SK-N-MC (cell line): ENCODE measurements at places on chromosomes 5 and 9.

- DNase-seq, result no peak
Measured at GRCh38 chr9:136437839-136438547, 1.7 kb downstream of the INPP5E start.

GRCh38 chr5:140560227-140560626, 3.0 kb upstream of the SRA1 start:
- no peak for DNase-seq

GRCh38 chr9:128072144-128073021, 4.4 kb downstream of the SLC25A25 start:
- peak; percentile 79 for DNase-seq

GRCh38 chr5:40429258-40430100, 250.2 kb upstream of the PTGER4 start:
- DNase-seq, result no peak

GRCh38 chr9:115204904-115205453, 87.0 kb upstream of the TNC start:
- DNase-seq, result no peak

- DNase-seq, result no peak
Measured at GRCh38 chr9:129623331-129623730, 2.4 kb upstream of the C9orf50 start.

DNA sequence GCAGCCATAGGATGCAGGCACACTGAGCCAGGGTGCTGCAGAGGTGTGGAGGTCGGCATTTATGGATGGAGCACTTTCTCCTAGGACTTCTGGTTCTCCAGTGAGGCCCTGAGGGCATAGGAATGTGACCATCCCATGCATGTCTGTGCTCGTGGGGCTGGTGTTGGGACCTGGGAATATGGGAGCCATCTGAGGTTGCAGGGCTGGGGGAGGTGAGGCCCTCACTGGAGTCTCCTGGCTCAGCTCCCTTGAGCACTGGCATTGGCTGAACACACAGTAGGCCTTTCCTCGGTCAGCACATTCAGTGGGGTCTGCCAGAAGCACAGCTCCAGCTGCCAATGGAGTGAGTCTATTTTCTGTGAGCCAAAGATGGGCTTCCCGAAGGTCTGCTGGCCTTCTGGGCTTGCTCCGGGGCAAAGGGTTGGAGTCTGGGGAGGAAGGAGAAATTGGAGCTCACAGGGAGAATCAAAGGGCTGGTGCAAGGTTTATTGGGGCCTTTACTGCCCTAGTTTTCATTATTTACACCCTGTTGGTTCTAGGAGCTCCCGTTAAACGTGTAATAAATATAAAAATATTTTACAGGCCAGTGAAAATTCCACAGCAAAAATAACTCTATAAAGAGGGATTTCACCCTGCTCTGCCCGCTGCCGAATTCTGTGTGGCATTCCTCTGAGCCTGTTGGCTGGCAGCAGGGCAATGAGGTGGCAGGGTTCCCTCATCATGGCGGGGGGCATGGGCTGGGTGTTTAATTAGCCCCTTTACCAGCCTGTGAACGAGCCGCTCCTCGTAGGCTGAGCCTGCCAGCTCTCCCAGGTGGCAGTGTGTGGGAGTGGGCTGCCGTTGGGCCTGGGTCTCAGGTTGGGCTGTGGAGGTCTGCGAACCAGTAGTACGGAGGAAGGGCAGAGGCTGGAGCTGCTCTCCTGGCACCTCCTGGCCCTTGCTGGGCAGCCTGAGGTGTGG, 31.6 kb upstream of the PITX1 start:
- DNase-seq, result no peak

DNA sequence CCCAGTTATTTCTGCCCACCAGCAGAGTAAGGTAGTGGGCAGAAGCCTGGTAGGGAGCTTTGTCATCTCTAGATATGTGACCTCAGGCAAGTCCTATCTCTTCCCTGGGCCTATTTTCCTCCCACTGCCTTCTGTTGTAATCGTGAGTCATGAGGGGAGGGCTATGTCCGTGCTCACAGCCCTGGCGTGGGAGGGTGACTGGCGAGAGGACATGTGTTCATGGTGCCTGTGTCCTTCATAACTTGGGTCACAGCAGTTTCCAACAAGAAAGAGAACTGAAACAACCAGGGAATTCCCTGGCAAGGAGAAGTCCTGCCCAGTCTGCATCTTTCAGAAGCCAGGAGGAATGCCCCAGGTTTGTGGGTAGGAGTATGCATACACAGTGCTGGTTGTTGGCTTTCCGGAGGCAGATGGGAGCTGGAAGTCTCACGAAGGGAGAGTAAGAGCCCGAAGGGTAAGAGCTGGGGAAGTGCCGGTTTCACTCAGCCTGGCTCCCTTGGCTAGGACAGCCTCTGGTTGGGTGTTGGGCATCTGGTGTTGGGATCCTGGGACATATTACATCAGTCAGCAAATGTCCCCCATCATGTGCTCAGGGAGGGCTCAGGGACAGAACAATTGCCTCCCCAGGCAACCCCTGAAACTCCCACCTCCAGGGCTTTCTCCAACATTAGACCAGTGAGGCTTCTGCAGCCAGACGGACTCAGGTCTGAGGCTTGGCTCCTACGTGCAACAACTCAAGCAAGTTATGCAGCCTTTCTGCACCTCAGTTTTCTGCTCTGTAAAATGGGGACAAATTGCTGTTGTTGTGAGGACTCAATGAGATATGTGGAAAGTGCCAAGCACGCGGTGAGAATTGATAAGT, 4.3 kb upstream of the TIFAB start:
- DNase-seq, result no peak

DNA sequence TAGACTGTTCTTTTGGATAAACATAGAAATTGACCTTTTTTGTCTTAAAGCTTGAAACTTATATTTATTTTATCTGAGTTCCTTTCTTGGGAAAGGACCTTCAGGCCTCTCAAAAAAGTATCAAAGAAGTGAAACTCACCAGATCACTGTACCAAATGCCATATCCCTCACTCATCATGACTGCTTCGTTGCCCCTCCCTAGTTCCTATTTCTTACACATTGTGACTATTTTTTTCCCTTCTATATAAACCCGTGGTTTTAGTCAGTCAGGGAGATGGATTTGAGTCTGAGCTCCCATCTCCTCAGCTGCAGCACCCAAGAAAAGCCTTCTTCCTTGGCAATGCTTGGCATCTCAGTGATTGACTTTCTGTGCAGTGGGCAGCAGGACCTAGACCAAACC, 129.4 kb downstream of the LPAR1 start:
- no peak for DNase-seq

- DNase-seq, result no peak
Measured at GRCh38 chr5:158640593-158640980, 459.1 kb downstream of the EBF1 start.

DNA sequence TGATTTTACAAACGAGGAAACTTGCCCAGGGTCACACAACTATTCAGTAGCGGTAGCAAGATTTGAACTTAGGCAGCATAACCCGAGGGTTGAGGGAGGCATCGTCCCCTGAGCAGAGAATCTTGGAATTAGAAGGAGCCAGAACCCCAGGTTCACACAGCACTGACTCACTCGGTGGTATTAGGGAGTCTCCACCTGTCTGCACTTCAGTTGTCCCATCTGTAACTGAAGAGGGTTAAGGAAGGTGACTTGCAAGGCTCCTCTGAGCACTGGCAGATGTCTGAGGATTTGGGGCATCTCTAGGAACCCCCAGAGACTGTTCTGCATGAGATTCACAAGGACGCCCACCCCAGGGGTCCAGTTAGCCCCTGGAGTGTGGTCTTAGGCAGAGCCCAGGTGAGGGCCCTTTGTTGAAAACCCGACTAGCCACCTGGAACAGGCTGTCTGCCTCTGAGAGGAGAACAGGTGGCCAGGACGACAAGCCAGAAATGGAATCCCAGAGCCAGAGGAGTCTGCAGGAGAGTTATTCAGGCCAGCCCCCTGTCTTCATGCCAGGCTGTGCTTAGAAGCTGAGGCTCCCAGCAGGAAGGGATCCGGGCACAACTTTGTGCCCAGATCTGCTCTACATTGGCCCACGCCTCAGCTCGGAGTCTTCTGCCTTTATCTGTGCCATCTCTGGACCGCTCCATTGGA, 50.0 kb upstream of the ORM1 start:
- no peak for DNase-seq

GRCh38 chr5:81626524-81626923, 124.4 kb downstream of the SSBP2 start:
- no peak for DNase-seq

DNA sequence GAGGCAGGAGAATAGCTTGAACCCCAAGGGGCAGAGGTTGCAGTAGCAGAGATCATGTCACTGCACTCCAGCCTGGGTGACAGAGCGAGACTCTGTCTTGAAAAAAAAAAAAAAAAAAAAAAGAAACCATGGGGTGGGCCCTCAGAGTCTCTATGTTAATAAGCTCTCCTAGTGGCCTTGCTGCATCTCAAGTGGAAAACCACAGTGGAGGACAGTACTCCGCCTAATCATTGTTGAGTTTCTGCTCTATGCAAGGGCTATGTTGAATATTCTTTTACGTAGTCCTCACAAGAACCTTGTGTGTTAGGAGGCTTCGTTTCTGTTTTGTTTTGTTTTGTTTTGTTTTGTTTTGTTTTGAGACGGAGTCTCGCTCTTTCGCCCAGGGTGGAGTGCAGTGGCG, 48.9 kb downstream of the TJP2 start:
- DNase-seq, result no peak

- DNase-seq, result no peak
Measured at GRCh38 chr5:17276445-17276844, 59.0 kb downstream of the BASP1 start.

- no peak for DNase-seq
Measured at GRCh38 chr5:179749857-179750508, 17.4 kb downstream of the MAML1 start.

- no peak for DNase-seq
Measured at GRCh38 chr5:127802477-127802865, 99.3 kb downstream of the CCDC192 start.

GRCh38 chr5:368183-369084, 46.9 kb downstream of the AHRR start:
- no peak for DNase-seq

DNA sequence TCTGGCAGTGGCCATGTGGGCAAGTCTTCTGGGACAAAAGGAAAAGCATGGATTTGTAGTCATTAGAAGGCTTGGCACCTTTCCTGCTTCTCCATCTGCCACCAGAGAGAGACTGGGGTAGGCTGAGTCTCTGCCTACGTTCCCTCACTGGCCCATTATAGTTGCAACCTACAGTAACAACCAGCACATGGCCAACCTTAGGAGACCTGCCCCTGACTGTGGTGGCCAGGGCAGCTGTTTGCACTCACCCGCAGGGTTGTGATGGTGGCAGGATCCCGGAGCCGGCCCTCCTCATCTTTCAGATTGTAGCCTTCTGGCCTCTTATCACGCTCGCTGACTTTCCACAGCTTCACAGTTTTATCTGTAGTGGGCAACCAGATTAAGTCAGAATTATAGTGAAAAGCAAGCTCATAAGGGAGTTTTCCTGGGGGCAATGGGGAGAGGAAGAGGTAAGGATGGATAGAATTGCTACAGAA, 174.9 kb upstream of the GPR151 start:
- no peak for DNase-seq

DNA sequence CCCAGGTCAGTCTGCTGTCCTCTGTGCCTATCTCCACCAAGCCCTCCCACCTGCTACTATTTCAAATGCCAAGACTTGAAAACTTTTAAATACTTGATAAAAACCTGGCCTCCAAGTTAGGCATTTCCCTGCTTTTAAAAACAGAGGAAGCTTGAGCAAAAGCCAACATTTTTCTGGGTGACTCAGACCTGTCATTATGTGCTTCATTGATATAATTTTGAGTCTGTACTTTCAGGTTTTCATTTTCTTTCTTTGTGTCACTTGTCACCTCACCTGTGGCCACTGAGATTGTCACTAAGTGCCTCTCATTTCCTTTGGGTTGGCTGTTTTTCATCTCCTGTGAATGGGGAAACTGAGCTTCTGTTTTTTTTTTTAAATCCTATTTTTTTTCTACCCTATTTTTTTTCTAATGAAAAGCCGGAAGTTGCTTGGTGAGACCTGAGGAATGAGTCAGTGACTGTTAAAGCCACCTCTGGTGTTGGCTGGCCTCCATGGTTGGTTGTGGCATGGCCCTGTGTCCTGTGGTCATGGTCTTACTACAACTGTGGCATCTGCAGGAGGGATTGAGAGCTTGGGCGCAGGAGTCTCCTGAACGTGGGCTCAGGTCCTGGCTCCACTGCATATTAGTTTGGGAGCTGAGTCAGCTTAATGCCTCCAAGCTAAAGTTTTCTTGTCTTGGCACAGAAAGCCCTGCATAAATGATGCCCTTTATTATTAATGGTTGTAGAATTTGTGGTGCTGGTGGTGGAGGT, 56.7 kb downstream of the ARHGAP26 start:
- DNase-seq, result no peak

DNA sequence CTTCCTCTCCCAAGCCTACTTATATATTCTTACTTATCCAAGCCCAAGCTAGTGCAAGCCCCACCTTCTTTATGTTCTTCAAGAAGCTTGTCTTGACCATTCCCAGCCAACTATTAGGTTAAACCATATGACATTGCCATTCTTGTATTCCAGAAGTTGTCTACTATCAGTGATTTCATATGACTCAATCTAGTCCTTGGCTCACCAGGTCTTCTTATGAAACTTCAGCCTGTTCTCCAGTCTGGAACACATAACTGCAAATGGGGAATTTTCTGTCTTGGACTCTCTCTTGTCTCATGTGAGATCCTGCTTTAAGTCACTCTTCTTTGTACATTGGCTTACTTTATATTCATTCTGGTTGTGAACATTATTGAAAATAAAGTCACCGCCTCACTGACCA, 130.7 kb downstream of the TTLL11 start:
- no peak for DNase-seq

DNA sequence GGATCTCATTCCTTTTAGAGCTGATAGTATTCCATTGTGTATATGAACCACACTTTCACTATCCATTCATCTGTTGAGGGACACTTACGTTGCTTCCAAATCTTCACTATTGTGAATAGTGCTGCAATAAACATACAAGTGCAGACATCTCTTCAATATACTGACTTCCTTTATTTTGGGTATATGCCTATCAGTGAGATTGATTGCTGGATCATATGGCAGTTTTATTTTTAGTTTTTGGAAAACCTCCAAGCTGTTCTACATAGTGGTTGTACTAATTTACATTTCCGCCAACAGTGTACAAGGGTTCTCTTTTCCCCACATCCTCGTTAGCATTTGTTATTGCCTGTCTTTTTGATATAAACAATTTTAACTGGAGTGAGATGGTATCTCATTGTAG, 33.8 kb upstream of the LECT2 start:
- DNase-seq, result no peak

DNA sequence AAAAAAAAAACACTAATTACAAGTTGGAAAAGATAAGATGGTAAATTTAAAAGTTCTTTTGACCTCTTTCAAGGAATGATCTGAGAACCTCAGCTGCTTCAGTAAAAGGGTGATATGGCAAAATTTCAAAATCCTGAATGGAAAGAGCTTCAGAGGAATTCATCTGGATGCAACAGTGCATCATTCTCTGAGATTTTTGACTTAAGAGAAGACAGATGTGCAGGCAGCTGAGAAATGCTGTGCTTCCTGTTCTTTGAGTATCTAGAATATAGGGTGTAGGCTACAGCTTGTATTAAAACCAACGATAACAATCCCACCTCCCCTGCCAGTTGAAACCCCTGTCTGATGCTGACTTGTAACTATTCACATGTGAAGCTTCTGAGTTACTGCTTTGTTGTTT, 6.2 kb downstream of the FRMPD1 start:
- DNase-seq, result no peak
